ENCODE measurements at places on chromosomes 6 and 20.

GRCh38 chr6:134394208-134394607 lies 76.3 kb upstream of the SGK1 start:
- DNase-seq: no peak

GRCh38 chr6:153024709-153025017 lies 22.2 kb upstream of the MTRF1L start:
- no peak for DNase-seq

DNA sequence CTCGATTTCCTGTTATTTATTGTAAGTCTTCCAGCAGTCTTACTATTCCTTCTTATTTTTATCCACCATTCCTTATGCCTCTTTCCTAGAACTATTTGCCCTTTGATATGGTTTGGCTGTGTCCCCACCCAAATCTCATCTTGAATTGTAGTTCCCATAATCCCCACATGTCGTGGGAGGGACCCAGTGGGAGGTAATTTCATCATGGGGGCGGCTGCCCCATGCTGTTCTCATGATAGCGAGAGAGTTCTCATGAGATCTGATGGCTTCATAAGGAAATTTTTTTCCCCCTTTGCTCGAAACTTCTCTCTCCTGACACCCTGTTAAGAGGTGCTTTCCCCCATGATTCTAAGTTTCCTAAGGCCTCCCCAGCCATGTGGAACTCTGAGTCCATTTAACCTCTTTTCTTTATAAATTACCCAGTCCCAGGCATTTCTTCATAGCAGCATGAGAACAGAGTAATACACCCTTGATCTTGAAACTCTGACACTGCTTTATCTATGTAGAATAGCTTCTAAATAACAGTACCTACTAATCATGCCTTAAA lies 48.8 kb downstream of the PLN start:
- no peak for DNase-seq

DNA sequence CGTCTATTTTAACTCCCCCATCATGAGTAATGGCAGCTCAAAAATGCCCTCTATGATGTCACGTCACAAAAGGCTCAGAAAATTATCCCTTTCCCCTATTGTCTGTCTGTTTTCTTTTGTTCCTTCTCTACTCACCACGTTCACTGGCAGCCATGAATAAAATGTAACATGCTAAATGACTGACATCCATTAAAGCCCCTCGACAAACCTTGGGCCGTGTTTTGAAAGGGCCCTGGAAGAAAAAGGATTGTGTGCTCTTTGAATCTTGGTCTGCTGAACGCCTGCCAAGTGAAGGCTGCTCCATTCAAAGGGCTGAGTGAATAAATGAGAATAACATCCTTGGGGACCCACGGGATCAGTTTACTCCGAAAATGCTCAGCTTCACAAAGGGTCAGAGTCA lies 118.7 kb downstream of the RPS12 start:
- DNase-seq: no peak

DNA sequence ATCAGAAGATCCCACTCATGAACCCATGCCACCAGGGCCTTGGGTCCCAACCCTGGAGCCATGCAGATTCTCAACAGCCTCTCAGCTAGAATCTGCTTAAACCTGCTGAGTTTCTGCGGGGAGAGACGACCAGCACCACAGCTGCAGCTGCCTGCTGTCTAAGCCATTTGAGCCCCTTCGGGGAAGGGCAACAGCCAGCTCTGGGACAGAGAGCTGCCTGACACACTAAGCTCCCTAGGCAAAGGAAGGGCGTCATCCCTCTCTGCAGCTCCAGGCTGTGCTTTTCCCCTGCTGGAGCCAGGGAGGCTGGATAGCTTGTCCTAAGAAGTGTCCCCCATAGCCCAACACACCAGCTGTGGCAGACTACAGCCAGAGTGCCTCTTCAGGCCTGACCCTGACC lies 182.5 kb downstream of the OTOR start:
- no peak for DNase-seq

DNA sequence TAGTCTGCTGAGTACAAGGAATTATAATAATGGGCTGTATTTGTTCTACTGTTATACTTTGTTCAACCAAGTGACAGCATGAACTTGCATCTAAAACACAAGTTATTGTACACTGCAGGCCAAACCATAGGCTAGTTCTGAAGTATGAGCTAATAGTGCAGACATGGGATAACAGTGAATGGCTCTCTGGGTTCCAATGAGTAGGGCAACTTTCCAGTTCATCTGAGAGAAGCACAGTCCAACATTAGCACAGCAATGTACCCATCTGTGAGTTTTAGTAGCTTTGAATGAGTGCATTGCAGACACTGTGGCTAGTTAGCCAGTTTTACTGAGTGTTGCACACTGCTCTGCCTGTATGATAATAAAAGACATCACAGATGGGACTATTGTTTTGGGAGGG lies 56.5 kb upstream of the FUT9 start:
- no peak for DNase-seq

GRCh38 chr6:72740135-72740534 lies 118.3 kb downstream of the KCNQ5 start:
- DNase-seq: no peak

DNA sequence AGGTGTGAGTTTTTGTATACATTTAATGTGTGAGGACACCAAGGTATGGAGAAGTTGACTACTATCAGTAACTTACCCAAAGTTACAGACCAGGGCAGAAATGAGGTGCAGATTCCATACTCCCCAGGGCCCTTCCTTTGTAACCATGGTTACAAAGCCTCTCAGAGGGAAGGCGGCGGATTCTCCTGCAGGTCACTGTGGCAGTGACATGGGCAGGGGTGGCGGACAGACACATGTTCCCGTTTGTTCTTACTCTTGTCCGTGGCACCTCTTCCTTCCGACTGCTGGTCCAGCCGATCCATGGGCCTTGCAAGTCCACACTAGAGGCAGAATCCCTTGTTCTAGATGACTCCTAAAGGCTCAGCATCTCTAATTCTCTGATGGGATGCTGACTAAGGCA lies 43.0 kb downstream of the PDYN start:
- DNase-seq: no peak

- no peak for DNase-seq
These were observed 28.4 kb downstream of the ARHGAP40 start for GRCh38 chr20:38629979-38630378.

DNA sequence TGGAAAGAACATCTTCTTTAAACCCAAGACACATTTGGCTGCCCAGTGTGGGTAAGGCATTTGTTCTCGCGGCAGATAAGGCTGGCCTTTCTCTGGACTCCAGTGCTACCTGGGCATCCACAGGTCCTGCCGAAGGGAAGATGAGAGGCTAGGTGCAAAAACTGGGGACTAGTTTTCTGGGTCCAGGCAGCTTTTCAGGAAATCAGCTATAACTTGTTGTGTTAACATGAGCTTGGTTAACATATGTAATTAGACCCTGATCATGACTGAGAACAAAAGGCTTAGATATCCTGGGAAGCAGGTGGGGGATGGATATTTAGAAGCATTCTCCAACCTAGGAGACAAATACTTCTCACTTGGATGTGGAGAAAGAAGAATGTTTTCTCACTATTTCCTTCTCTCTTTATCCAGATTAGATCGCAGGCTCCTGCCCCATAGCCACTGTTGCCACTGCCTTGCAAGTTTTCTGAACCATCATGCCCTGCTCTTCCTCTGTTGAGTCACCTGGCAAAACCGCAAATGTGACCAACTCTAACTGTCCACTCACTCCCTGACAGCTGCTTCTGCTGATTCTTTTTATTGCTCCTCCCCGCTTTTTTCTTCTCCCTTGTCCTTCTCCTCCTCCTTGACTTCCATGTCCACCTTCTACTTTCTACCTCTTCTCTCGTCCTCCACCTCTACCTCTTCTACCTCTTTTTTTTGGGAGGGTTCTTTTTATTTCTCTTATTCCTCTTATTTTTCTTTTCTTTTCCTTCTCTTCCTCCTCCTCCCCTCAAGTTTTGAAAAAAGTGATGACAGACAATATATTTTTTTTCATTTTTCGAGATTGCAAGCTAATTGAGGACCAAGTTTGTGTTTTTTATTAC lies 258.1 kb downstream of the UTRN start:
- DNase-seq: no peak

- no peak for DNase-seq
These were observed 230.2 kb downstream of the PRKN start for GRCh38 chr6:162497389-162497788.

DNA sequence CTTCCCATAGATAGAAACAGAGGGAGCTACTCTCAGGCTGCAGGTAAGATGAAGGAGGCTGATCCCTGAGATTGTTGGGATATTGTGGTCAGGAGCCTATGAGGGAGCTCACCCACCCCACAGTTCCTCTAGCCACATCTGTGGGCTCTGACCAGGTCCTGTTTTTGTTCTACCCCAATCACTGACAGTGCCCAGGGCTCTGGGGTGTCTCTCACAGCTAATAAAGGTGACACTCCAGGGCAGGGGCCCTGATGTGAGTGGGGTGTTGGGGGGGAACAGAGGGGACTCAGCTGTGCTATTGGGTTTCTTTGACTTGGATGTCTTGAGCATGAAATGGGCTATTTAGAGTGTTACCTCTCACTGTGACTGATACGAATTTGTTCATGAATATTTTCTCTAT lies 2.8 kb downstream of the HLA-F start:
- no peak for DNase-seq

- DNase-seq: no peak
These were observed 93.5 kb downstream of the TMEM200A start for GRCh38 chr6:130459316-130459715.

DNA sequence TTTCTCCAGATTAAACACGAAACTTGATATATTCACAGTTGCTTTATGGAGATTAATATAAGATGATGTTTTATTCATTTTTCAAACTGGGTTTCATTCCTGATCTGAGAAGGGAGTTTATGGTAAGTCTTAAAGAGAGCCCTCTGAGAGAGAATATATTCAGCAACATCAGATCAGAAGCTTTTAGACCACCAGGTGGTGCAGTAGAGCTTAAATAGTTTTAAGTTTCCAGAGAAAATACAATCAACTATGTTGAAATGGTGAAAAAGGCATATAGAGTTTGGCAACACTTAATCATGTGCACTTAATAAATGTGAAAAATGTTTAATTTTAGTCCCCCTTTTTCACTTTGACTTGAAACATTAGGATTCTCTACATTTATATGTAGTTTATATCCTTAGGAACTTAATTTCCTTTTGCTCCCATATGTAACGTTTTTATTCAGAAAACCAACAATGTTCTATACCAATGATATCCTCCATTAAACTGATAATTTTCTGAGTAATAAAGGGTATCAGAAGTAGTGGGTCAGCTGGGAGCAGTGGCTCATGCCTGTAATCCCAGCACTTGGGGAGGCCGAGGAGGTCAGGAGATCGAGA lies 86.4 kb upstream of the CLDN20 start:
- DNase-seq: no peak

GRCh38 chr20:23658336-23658735 lies 20.6 kb upstream of the CST3 start:
- no peak for DNase-seq

DNA sequence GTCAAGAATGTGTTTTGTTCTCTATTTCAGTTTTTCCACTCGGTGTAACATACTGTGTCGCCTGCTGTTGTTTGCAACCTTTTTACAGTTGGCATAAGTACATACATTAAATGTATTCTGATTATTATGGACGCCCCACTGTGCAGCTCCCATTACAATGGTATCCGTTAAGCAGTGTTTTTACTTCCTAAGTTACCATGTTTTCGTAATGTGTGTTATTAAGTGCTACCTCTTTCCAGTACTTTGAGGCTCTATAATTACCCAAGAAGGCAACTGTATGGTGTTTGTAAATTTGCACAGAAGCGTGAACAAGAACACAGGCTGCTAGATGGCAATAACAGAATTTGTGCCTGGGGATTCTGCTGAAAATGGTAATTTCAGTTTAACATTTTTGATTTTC lies 568.0 kb upstream of the MARCKS start:
- DNase-seq: no peak

GRCh38 chr6:162962093-162962492 lies 234.3 kb downstream of the PACRG start:
- no peak for DNase-seq

DNA sequence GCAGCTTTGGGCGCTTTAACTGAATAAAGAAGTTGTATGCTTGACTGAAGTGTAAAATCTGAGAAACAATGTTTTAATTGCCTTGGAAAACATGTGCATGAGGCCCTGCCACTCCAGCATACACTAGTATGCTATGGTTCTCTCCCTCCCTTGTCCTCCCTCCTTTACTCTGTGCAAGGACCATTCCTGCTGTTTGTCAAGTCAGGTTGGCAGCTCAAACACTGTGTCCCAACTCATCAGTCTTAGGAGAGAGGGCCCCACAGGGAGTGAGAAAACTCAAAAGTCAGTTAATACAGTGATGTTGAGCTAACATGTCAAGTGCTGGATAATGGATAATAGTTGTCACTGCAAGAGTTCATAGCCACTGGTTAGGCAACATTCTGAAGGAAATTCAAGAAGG lies 543.6 kb downstream of the GRIK2 start:
- no peak for DNase-seq

GRCh38 chr6:40587240-40588069 lies at the start of gene LRFN2:
Gene LRFN2 (minus strand): TSS chr6:40587364.
- peak; percentile 26 for DNase-seq

DNA sequence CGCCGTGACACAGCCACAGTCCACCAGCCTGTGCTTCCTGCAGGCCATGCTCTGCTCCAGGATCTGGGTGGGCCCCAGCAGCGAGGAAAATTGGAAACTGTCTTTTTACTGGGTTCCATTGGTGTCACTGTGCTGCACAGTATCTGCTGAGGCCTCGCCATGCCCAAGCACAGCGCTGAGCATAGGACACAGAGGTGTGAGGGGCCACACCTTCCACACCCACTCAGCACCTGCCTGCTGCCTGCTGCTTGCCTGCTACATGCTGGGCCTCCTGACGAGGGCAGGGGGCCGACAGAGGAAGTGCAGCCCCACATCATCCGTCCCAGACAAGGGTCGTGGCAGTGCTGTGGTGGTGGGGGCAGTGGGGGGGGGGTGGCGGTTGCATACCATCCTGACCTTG lies 173.0 kb upstream of the THBS2 start:
- DNase-seq: no peak

DNA sequence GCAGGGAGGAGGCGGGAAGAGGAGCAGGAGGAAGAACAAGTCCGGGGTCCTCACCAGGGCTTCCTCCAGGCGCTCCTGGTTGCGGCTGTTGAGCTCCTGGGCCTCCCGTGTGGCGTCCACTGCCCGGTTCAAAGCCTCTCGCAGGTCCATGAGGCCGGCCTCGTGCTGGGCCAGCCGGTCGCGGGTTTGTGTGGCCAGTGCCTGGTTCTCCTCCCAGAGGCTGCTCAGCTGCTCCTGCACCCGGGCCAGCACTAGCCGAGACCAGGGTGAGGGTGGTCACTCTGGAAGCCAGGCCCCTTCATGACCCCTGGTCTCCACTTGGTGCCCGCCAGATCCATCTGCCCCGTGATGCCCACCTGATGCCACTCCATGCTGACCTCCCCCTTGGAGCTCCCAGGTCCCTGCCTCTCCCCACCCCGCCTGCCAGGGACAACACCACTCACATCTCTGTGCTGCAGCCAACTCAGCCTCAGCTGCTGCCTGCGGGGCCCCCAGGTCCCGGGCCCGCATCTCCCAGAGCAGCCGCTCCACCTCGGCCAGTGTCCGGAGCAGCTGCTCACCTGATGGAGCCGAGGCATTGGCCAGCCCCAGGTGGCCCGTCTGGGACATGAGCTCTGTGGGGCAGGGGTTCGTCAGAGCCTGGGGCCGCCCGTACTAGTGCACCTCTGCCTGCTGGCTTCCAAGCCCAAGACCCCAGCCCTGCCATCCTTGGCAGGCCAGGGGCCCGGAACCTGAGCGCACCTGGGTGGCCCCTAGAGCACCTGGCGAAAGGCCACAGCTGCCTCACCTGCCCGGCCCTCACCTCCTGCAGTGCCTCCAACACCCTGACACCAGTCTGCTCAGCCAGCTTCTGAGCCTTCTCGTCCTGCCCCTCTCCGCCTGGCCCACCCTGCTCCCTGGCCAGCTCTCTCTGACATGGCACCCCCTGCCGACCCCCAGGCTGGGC lies 15.9 kb downstream of the ADRM1 start:
- no peak for DNase-seq

- DNase-seq: no peak
These were observed 75.6 kb upstream of the RNF24 start for GRCh38 chr20:4090756-4091489.
